ENCODE measurements at places on chromosomes 1 and 21.

GRCh38 chr1:1329304-1330210, 1.5 kb upstream of the TAS1R3 start:
- DNase-seq, result no peak

DNA sequence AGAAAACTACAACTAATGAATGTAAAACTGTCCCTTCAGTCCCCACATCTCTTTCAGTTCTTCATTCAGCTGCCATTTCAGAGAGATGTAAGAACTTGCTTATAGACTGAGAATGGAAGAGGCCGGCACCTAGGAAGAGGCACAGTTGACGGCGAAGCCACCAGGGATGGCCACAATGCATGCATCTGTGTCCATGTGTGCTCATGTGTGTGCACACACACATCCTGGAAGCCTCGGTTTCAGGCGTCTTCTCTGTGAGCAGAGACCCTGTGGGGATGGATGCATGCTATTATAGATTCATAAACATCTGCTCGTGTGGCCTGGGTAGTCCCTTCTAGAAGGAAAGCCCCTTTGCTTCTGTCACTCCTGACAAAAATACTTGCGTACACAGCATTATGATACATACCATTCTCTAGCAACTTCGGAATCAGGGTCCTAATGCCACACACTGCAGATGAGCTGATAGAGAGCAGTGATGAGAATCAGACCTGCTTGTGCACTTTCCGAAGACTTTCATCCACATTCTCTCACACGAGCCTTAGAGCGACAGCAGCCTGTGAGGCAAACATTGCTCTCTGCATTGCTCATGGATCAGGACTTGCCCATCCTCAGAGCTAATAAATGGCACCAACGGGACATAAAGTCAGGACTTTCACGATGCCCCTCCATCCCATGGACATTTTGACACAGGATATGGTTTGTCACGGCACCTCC, 12.4 kb upstream of the GPR61 start:
- DNase-seq, result no peak

- no peak for DNase-seq
Observed at GRCh38 chr1:99566290-99567021, 79.5 kb upstream of the PALMD start.

DNA sequence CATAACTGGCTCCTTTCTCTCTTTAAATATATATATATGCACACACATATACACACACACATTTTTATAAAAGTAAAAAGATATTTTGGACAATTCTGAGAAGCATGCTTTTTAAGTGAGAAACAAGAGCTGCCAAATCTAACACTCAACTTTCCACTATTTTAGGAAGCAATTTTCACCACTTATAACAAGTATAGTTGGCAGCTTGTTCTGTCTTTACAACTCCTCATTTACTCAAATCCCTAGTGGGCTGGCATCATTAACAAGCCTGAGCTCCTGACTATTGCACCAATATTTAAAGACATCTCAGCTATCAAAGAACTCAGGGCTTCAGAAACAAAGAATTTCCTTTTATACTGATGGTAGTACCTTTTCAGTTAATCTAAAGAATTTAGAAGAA, 76.6 kb downstream of the RAB3GAP2 start:
- DNase-seq, result no peak

DNA sequence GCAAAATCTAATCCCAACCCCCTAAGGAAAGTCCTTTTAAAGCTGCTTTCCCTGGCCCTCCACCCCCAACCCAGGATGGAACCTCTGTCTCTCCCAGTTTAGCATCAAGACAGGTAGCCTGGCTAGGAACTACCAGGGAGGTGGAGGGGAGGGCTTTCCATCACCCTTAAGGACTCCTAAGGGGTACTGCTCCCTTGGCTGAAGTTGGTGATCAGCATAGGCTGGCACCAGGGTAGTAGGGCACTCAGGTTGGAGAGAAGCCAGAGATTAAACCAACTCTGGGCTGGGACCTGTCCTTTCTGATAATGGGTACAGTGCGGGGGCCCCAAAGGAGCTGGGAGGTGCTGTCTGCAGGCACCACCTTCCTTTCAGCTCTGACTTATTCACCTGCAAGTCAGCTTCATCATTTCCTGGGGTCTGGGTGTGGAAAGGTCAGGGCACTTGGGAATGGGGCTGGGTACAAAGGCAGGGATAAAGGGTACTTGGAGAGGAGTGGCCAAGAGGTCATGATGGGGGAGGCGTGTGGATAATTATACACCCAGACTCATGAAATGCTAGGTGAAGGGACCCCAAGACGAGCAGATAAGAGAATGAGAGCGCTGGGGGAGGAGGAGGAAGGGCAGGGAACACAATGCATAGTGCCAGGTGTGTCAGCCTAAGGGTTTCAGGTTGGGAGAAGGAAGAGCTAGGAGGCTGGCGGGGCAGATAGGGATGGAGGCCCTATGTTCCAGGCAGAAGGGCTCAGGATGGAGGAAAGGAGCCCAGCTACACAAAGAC, 1.2 kb downstream of the ARHGEF2 start:
- DNase-seq, result peak; percentile 39

GRCh38 chr1:200121421-200121820, 93.9 kb downstream of the NR5A2 start:
- DNase-seq, result no peak

GRCh38 chr1:180358649-180359048, 128.6 kb downstream of the LHX4 start:
- DNase-seq, result no peak

DNA sequence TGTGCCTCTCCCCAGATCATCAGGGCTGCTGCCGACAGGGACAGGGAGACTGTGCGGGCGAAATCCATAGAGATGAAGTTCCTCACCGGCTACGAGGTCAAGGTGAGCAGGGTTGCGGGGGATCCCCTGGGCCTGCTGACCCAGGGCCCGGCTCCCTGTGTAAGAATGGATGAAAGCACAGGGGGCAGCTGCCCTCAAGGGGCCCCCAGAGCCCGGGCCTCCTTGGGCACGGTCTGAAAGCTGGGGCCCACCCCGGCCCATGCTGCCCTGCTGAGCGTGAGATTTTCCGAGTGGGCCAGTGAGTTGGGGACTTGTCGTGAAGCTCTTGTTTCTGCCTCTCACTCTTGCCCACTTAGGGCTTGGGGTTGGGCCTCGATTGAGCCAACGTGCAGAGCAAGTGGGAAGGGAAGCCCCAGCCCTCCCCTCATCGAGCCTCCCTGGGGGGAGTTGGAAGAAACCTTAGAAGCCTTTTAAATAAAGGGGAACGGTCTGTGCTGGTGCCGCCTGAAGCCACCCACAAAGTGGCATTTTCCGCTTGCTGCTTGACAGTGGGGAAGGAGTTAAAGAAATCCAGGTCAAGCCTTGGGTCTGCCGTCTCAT, 45.2 kb downstream of the COQ8A start:
- no peak for DNase-seq

DNA sequence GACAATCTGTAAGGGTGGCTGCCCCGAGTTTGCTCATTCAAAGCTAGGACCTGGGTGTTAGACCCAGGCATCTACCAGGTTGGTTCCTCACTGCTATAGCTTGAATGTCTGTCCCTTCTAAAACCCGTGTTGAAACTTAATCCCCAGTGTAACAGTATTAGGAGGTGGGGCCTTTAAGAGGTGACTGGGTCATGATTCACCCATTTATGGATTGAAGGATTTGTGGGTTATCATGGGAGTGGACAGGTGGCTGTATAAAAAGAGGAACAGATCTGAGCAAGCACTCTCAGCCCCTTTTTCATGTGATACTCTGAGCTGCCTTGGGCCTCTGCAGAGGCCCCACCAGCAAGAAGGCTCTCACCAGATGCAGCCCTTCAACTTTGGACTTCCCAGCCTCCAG, 29.4 kb downstream of the PSMG1 start:
- peak; percentile 18 for DNase-seq

- no peak for DNase-seq
Observed at GRCh38 chr1:111476761-111477309, 3.1 kb downstream of the C1orf162 start.

- DNase-seq, result no peak
Observed at GRCh38 chr1:222772996-222773379, 36.0 kb downstream of the FAM177B start.

- peak; percentile 44 for DNase-seq
Observed at GRCh38 chr1:8137481-8138244, 111.6 kb upstream of the ERRFI1 start.

- no peak for DNase-seq
Observed at GRCh38 chr21:27513825-27514224, 546.9 kb upstream of the ADAMTS5 start.

DNA sequence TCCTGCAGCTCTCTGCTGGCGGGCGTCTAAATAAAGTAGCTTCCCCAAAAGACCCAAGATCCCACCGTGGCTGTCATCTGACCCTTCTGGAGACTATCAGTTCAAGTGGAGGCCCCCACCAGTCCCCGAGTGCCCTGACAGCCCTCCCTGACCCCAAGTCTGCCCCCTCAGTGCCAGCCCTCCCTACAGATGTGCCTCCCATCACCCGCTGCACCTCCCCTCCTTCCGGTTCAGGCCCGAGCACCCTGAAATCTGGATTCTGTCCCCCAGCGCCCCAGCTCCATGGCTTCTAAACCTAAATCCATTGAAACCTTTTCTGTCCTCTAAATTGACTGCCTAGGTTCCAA, 595 bp downstream of the IL10RB start:
- no peak for DNase-seq

GRCh38 chr1:212073490-212073889, 37.9 kb downstream of the DTL start:
- no peak for DNase-seq

- no peak for DNase-seq
Observed at GRCh38 chr1:87598429-87598828, 269.7 kb downstream of the LMO4 start.

DNA sequence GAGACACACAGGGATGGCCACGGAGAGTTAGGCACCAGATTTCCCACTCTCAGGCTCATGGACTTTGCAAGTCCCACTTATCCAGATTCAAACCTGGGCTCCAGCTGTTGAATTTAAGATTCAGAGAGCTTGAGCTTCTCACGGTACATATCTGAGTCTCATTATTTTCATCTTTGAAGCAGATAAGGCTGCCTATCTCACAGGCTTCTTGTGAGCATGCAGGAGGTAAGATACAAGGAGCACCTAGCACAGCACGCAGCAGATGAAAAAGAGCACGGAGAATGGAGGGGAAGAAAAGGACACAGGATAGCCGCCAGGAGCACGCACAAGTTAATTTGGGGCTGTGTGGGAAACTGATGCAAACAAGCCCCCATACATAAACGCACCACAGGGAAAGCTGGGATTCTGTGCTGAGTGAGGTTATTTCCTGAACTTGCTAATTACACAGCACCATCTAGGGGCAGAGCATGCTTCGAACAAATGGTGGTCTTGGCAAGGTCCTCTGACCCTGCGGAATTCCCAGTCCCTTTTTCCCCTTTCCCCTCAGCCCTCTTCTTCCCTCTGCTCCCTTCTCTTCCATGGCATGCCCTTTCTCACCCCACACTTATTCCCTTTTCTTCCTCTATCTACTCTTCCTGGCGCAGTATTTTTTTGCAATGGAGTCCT, 134.7 kb upstream of the VANGL1 start:
- DNase-seq, result peak; percentile 22

DNA sequence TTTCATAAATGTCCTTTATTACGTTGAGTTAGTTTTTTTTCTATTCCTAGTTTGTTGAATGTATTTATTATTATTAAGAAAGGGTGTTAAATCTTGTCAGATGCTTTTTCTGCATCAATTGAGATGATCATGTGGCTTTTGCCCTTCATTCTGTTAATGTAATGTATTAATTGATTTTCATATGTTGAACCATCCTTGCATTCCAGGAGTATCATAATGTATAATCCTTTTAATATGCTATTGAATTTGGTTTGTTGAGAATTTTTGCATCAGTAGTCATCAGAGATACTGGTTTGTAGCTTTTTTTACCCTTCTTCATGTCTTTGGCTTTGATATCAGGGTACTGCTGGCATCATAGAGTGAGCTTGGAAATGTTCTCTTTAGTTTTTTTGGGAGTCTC, 100.0 kb downstream of the POFUT2 start:
- DNase-seq, result no peak

GRCh38 chr1:95021119-95021518, 51.6 kb downstream of the ALG14 start:
- DNase-seq, result no peak

- no peak for DNase-seq
Observed at GRCh38 chr1:15945011-15945831, 30.7 kb downstream of the ZBTB17 start.

DNA sequence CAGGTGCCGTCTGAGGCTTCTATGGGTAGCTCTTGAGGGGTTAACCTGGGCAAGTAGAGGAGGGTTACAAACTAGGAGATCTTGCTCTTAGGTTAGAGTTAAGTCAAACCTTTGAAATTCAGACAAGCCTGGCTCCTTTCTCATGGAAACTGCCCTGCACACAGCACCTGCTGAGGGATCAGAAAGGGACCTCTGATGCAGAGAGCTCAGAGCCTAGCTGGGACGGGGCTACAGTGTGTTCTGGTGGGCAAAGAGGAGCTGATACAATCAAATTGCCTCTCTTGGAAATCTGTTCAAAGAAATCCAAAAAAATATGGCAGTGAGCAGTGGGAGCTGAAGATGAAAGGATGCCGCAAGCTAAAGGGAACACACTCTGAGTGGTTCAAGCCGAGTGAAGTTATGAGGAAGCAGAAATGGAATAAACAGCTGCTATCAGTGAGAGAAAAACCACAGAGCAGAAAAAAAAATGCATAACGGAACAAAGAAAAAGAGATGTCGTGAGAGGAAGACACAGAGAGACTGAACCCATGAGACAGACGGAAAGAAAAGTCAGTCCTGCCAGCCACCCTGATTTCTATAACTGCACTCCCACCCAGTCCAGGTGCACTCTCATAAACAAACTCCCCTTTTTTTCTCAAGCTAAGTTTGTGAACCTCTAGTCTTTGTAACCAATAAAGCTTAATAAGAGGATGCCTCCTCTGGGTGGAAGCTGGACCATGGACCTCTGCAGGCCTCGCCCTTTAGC, 26.6 kb downstream of the PAFAH2 start:
- peak; percentile 79 for DNase-seq

- DNase-seq, result no peak
Observed at GRCh38 chr21:10640446-10640845, 119.1 kb downstream of the TPTE start.

GRCh38 chr1:3261969-3262579, 192.4 kb upstream of the ARHGEF16 start:
- no peak for DNase-seq

- DNase-seq, result no peak
Observed at GRCh38 chr1:13950637-13951036, 250.6 kb downstream of the PRDM2 start.

DNA sequence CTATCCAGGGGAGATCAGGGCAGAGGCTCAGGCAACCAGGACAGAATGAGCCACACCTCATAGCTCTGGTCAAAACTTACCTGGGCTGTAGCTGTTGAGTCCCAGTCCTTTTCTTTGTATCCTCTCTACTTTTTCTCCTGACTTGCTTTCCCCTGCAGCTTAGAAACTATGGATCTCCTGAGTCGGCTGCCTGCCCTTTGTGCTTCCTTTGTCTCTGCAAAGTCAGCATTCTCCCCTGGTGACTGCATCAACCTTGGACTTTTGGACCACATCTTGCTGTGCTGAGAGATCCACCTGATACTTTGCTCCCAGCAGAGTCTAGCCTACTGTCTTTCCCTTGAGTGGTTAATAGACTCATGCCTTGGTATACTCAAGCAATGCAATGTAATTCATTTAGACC, 353.3 kb downstream of the SIPA1L2 start:
- DNase-seq, result no peak
